Gastroesophageal sphincter (tissue), 4 donors: ENCODE measurements at places on chromosomes 12 and 14. TPM values are rescaled to one million over a fixed set of nuclear protein-coding genes. Genes with fewer than 3 reads are reported as not detected.

Gene SCAF11
- 144 TPM for total RNA-seq

Gene SLCO1B3
- total RNA-seq: not detected

Gene LGALS3
- 253 TPM for total RNA-seq

Gene LRRK2
- total RNA-seq: 35.2 TPM

GRCh38 chr12:19719672-19720071 lies 280.4 kb downstream of the AEBP2 start:
- H3K4me3 ChIP-seq: no peak overlapping the region
- no peaks in the 10 kb centered on the region for H3K4me1 ChIP-seq
- H3K27me3 ChIP-seq: no peaks in the 10 kb centered on the region
- H3K36me3 ChIP-seq: no peaks in the 10 kb centered on the region
- no peak for ATAC-seq

DNA sequence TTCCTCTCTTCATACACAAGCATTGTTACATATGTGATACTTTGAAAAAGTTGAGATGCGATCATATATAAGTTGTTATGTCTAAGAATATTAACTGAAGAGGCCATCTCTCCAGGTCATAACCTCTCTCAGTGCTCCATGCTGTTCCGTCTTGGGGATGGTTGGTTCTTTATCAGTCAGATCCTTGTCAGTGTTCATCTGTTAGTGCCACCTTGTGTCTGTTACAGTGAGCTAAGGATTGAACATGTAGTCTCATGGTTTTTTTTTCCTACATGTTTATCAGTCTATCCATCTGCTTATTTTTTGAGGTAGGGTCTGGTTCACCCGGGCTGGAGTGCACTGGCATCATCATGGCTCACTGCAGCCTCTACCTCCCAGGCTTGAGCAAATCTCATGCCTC lies 30.5 kb downstream of the EP400 start:
- H3K4me3 ChIP-seq: no peak overlapping the region
- H3K36me3 ChIP-seq: peaks cover 59% of the 10 kb centered on the region
- no peaks in the 10 kb centered on the region for H3K27me3 ChIP-seq
- ATAC-seq: no peak

DNA sequence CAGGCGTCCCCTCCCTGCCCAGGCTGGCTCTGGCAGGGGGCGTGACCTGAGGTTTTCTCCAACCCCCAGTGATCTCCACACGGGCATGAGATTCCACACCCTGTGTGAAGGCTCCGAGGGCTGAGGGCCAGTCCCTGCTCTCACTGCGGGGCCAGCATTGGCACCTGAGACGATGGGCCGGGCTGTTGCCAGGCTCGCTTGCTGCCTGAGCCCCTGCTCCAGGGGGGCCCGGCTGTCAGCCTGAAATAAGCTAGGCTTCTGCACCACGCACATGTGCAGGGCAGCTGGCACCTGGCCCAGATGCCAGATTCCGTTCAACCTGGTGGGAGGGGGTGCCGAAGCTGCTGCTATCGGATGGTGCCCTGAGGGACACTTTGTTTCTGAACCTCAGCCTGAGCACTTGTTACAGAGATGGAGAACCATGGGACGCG lies 196.5 kb upstream of the PRMT8 start:
- peaks cover 24% of the 10 kb centered on the region for H3K27me3 ChIP-seq
- H3K4me3 ChIP-seq: no peak overlapping the region
- H3K36me3 ChIP-seq: no peaks in the 10 kb centered on the region
- H3K27ac ChIP-seq: no peak overlapping the region

DNA sequence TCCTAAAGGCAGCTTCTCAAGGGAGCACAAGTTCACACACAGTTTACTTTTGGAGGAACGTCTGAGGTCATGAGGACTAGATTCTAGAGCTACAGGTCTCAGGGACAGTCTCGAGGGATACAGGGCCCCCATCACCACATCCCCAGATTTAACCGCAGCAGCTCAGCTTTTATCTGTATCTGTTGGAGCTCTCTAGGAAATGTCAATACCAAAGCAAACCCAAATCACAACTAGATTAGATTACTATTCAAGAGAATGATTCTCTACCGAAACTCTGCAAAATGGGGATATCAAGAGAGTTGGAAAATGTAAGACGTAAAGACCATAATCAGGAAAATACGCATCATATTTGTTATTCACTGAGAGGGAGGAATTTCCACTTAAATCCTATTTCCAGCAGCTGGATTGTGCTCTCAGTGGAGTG lies 4.0 kb upstream of the MYRFL start:
- ATAC-seq: no peak
- H3K27ac ChIP-seq: no peak overlapping the region
- H3K4me3 ChIP-seq: no peak overlapping the region
- H3K27me3 ChIP-seq: no peaks in the 10 kb centered on the region
- H3K4me1 ChIP-seq: no peaks in the 10 kb centered on the region
